ENCODE measurements at places on chromosomes 13 and 19. TPM values are rescaled to one million over a fixed set of nuclear protein-coding genes. Genes with fewer than 3 reads are reported as not detected.

FAM124A gene
- total RNA-seq = 2.6 TPM

AMH gene
- total RNA-seq = 13.6 TPM

PEPD gene
- 123 TPM for total RNA-seq

ZNF20 gene
- total RNA-seq = 0.20 TPM

CYP2A6 gene
- not detected for total RNA-seq

NTF4 gene
- 0.38 TPM for total RNA-seq

SLC6A16 gene
- 1.3 TPM for total RNA-seq

ZNF835 gene
- total RNA-seq = not detected

CALM3 gene
- 251 TPM for total RNA-seq

PKN1 gene
- total RNA-seq = 61.0 TPM

KBTBD6 gene
- total RNA-seq = 4.6 TPM

CLEC4G gene
- not detected for total RNA-seq

KLK1 gene
- total RNA-seq = not detected

RB1 gene
- 14.9 TPM for total RNA-seq

SERPINE3 gene
- not detected for total RNA-seq

FGF22 gene
- total RNA-seq = 0.62 TPM

CCL25 gene
- not detected for total RNA-seq

UCHL3 gene
- total RNA-seq = 49.2 TPM

PSG11 gene
- not detected for total RNA-seq

S1PR4 gene
- 0.12 TPM for total RNA-seq

DKKL1 gene
- 0.50 TPM for total RNA-seq

FCER2 gene
- not detected for total RNA-seq

ZNF567 gene
- 9.7 TPM for total RNA-seq

PDX1 gene
- total RNA-seq = not detected

NCR1 gene
- total RNA-seq = not detected

ZNF556 gene
- total RNA-seq = not detected

DNAJC15 gene
- total RNA-seq = not detected

ZNF177 gene
- 0.50 TPM for total RNA-seq

RFPL4A gene
- total RNA-seq = 0.38 TPM

NCCRP1 gene
- total RNA-seq = 1.4 TPM

ZNF850 gene
- total RNA-seq = 0.82 TPM

GZMM gene
- 0.48 TPM for total RNA-seq

POSTN gene
- total RNA-seq = 0.14 TPM

PEG3 gene
- total RNA-seq = not detected

PSG3 gene
- total RNA-seq = 0.17 TPM

SSC5D gene
- 0.46 TPM for total RNA-seq

MYO1F gene
- 0.17 TPM for total RNA-seq

Measured in A549 treated with CpdA at 1 μM for 4 hours (cell line).